A549 treated with Hydrocortisone at 1 μM for 4 hours (cell line): ENCODE measurements at places on chromosomes 3 and 15. TPM values are rescaled to one million over a fixed set of nuclear protein-coding genes. Genes with fewer than 3 reads are reported as not detected.

SCAANT1 gene
- total RNA-seq, result not detected in 5 replicates

P2RY1 gene
- total RNA-seq, result 0.47 to 0.60 TPM (median 0.50 TPM) in 5 replicates

NEK10 gene
- 0.59 to 1.2 TPM (median 0.67 TPM) in 5 replicates for total RNA-seq

OIP5 gene
- total RNA-seq, result 13.0 to 13.8 TPM (median 13.1 TPM) in 5 replicates

SERPINI2 gene
- total RNA-seq, result not detected in 5 replicates
